ENCODE measurements at places on chromosomes 16 and 17. TPM values are rescaled to one million over a fixed set of nuclear protein-coding genes. Genes with fewer than 3 reads are reported as not detected.

Gene UBE2Z
- 110 TPM for total RNA-seq

Gene SLC35G6
- total RNA-seq = not detected

Gene UBALD1
- total RNA-seq = 8.6 TPM

Gene TMEM11
- total RNA-seq = 25.5 TPM

Gene CCL1
- not detected for total RNA-seq

Gene AURKB
- total RNA-seq = 17.6 TPM

Gene OR1E2
- total RNA-seq = 0.33 TPM

Gene SHISA6
- not detected for total RNA-seq

Gene IGSF6
- total RNA-seq = not detected

Gene ADORA2B
- total RNA-seq = 5.5 TPM

Gene SPECC1
- 1.6 TPM for total RNA-seq

Gene PPP1R27
- not detected for total RNA-seq

Gene TP53TG3D
- not detected for total RNA-seq

Gene FA2H
- total RNA-seq = not detected

Gene KRT31
- total RNA-seq = not detected

Gene TAT
- not detected for total RNA-seq

Gene VASN
- 0.86 TPM for total RNA-seq

Gene ZC3H18
- total RNA-seq = 15.7 TPM

Gene MFSD6L
- not detected for total RNA-seq

Gene KRTAP4-12
- total RNA-seq = not detected

Gene TEKT1
- total RNA-seq = not detected

Gene TCF25
- 183 TPM for total RNA-seq

Gene G6PC1
- not detected for total RNA-seq

Gene TSNAXIP1
- total RNA-seq = 0.33 TPM

Gene SLFN14
- total RNA-seq = under 0.01 TPM

Gene SLC47A1
- 3.2 TPM for total RNA-seq

Gene FBXL16
- total RNA-seq = 0.29 TPM

Gene CCL7
- not detected for total RNA-seq

Gene KRT27
- not detected for total RNA-seq

Gene TMEM114
- not detected for total RNA-seq

Gene MYLK3
- total RNA-seq = 0.10 TPM

Gene CCL17
- not detected for total RNA-seq

Gene FBXO39
- total RNA-seq = 5.9 TPM

Gene LPO
- not detected for total RNA-seq

Gene ICAM2
- 806 TPM for total RNA-seq

Gene SPATA20
- 52.6 TPM for total RNA-seq

Gene KCNG4
- not detected for total RNA-seq

Gene ZNF385C
- not detected for total RNA-seq

All from vein endothelial cell (primary cell).